ENCODE measurements at places on chromosomes 1 and 21. TPM values are rescaled to one million over a fixed set of nuclear protein-coding genes. Genes with fewer than 3 reads are reported as not detected.

IFI6 gene
- 30.4 TPM for total RNA-seq

CD48 gene
- 3.3 TPM for total RNA-seq

C1orf115 gene
- total RNA-seq, result 20.6 TPM

- no peak for DNase-seq
Measured at GRCh38 chr1:23481026-23481597, 2.9 kb downstream of the ASAP3 start.

DNA sequence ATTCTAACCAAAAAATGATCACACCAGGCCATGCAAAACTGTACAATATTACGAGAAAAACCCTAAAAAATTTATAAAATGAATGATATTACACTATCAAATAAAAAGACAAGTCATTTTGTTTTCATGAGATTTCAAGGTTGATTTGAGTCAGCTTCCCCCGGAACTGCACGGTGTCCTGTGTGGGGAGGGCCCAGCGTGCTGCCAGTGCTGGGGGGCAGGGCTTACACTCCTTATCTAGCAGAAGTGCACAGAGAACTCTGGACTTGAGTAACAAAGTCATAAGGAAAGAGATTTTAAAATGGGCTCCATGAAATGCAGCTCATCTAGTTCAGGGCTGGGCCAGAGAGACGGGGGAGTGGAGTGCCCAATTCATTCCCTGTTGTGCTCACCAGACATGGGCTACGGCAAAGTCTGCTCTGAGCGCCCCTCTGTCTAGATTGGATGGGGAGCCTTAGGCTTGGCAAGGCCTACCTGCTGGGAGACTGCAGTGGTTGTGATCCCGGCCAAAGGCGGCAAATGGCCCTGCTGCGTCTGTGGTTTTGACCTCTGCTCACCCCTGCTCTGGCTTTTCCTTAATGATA, 50.1 kb downstream of the COQ8A start:
- DNase-seq, result no peak

GRCh38 chr1:192485692-192486436, 89.7 kb upstream of the RGS1 start:
- DNase-seq, result peak; percentile 45

DNA sequence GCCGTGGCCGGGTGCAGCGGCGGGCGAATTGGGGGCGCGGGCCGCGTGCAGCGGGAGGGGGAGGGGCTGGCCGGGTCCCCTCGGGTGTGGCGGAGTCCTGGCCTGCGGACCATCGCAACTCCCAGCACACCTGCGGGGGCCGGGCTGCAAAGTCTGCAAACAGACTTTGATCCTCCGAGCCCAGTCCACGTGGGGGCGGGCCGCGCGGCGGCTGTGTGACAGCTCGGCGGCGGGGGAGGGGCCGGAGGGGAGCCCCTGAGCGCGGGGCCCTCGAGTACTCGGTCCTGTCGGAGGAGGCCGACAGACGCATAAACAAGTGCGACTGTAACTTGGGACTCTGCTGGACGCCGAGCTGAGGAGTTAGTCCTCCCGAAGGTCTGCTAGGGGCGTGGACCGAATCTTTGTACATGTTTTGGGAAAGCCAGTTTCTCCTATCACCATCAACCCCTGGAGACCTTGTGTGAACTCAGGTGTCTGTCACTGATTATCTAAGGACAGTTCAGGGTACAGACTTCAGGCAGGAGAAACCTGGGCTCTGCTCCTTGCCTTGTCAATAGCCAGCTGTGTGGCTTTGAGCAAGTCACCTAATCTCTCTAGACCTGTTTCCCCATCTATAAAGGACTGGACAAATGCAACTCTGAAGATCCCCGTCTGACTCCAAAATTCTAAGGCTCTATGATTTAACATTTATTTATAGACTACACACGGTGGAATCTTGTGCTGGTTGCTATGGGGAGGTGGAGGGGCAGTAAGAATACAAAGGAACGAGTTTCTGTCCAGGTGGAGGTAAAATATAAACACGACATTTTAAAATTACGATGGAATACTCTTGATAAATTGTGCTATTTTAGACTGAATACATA, 710 bp upstream of the SLC30A1 start:
- DNase-seq, result peak; percentile 83

DNA sequence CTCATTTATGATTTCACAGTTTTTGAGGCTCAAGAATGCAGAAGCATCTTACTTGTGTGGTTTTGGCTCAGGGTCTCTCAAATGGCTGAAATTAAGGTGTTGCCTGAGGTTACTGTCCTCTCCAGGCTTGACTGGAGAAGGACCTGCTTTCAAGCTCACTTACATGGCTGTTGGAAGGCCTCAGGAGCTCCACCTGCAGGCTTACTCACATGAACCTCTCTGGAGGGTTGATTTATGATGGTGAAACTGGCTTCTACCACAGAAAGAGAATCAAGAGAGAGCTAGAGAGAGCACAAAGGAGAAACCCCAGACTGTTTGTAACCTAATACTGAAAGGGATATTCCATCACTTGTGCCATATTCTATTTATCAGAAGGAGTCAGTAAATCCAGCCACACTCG, 6.2 kb upstream of the KCNK2 start:
- no peak for DNase-seq

DNA sequence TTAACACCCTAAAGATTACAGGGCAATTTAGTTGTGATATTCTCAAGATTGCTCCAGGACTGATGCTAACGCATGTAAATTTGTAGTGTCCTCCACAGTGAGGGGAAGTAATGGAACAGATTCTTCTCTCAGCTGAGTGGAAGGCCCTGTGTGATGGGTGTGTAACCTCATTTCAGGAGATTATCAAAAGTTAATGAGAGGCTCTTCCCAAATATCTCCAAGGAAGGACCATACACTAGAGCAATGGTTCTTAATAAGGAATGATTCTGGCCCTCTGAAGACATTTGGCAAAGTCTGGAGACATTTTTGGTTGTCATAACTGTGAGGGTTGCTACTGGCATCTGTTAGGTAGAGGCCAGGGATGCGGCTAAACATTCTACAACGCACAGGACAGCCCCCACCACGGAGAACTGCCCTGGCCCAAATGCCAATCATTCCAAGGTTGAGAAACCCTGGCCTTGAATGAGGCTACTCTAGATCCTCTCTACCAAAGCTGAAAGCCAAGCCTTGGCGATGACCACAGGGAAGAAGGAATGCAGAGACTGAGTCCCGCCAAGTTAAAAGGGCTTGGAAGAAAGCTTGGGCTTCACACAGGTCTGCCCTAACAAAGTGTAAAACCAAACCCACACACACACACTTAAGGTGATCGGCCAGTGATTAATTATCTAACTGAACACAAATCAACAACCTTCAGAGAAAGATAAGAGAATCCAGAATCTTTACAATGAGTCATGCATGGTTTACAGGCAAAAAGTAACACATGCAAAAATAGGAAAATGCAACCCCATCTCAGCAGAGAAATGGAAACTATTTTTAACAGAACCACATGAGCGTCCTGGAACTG, 135.8 kb downstream of the SYF2 start:
- DNase-seq, result no peak

DNA sequence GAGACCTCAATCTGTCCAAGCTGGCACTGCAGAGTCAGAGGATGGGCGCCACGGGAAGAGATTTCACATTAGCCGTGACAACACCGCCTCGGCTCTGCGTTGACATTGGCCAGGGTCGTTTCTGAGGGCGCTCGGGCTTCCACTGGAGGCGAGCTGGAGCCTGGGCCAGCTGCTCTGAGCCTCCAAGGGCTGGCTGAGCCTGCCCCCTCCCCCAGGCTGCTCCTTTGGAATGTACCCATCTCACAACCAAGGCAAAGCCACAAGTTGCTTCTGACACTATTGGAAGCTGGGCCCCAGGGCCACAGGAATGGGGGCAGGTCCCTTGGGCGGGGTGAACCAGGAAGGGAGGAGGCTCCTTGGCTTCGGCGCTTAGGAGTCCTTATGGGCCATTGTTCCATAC, 12.7 kb downstream of the GPR3 start:
- DNase-seq, result peak; percentile 53

DNA sequence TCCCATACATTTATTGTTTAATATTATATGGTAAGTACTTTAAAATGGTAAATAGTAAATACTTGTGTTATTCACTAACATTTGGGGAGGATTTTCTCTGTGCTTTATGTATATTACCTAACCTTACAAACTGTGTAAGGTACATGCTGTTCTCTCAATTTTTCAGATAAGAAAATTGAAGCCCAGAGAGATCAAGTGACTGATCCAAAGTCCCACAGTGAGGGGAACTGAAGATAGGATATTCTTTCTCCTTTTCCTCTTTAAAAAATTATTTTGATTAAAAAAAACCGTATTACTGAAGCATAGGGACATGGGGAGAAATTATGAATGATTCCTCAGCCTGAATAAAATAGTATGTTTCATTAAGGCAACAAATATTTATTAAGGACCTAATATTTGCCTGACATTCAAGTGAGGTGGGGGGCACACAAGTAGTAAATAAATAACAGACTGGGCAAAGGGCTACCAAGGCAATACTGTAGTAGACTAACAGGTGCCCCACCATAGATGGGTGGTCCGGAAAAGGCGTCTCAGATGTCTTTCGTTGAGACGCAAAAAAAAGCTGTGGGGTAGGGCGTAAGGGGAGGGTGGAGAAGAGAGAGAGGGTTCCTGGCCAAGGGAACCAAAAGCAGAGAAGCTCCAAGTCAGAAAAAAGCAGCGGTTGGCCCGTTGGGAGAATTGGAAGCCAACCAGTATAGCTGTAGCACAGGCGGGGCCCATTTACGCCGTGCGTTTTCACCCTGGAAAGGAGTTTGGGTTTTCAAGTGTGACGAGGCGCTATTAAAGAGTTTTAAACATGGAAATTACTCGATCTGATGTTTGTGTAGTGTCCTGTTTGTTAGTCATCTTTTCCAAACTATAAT, 944 bp upstream of the AGO3 start:
- DNase-seq, result peak; percentile 79

DNA sequence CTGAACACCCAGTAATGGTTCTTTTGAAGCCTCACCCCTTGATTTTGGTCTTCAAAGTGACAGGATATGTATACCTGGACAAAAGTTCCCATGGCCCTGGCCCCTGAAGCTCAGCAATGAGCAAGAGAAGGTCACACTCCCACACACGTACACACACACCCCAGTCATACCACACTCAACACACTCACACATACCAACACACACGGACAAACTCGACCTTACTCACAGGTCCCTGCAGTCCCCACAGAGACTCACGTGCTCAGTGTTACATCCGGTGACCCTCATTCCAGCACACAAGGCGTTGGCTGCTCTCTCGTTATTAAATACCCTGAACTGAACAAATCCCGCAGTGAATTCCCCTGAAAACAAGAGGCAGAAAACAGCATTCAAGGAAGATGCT, 5.9 kb downstream of the ITLN1 start:
- no peak for DNase-seq

- no peak for DNase-seq
Measured at GRCh38 chr1:41533731-41534080, 49.2 kb upstream of the EDN2 start.

DNA sequence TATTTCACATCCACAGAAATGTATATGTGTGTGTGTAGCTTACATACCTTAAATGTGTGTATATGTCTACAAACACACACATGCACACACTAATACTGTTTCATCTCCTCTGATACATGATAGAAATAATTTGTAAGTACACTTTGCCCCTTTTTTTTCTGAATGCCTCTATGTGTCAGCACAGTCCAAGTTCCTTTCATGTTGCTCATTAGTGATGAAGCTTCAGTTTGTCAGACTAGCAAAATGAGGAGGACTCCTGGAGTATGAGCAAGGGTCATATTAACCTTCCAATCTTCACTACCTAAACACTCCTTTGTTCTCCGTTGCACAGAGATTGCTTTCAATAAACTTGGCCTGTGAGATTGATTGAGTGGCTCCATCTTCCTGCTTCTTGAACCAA, 935.4 kb downstream of the MRPL39 start:
- DNase-seq, result no peak

DNA sequence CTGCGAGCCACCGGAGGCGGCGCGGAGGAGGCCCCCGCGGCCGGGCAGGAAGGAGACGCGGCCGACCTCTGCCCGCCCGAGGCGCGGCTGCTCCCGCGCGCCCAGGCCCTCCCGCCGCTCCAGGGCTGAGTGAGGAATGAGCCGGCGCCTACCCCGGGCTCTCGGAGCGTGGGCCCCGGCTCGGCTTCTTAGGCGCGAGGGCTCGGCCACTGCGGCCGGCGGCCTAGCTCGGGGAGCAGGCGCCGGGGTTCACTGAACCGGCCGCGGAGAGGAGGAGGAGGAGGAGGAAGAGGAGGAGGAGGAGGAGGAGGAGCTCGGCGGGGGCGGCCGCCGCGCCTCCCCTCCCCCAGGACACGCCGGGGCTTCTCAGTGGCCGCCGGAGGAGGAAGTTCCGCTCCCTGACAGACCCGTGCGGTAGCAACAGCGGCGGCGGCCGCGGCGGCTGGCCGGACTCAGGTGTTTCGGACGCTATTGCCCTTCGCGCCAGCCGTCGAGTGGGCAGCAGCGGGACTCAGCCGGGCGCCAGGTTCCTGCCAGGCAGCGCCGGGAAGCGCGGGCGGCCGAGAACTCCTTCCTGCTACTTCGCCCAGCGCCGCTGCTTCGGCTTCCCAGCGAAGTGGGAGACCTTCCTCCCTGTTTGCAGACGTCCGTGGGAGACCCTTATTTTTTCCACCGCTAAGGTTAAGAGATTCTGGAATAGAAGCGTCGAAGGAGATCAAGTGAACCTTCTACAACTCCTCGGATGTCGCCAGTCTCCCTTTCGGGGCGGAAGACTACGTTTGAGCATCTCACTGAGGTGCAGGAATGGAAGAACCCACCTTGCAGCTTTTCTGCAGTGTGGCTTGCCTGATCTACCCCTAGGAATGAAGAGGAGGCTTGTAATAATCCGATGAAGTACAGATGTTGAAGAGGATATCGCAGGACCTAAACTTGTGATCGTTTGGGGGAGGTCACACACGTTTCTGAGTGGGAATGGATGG, at the start of gene MAN1A2:
Gene MAN1A2, plus strand, starts transcription at position 404 of the 980 bp plus-strand sequence. CDS start 735 bp downstream, outside the sequence.
- DNase-seq, result peak; percentile 86

DNA sequence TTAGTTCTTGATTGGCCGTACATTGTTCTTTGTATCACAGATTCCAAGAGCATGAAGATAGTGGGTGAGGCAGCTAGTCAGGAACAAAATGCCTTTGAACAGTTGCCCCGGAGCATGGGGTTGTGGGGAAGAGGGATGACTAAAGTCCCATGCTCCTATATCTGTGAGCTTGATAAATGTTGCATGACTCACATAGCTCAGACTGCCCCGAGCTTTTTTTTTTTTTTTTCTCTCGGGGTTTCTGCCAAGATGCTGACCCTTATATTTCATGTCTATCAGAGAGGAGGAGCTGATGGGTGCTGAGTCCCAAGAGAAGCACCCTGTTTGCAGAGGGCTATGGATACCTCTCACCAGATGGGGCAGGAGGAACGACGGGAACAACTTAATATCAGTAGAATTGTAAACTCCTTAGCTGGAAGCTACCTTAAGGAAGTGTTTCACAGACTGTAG, 40.6 kb downstream of the SRRM1 start:
- DNase-seq, result no peak
